ENCODE measurements at places on chromosomes 12 and 14. TPM values are rescaled to one million over a fixed set of nuclear protein-coding genes. Genes with fewer than 3 reads are reported as not detected.

The KCNK10 gene
- total RNA-seq: not detected

The IFNG gene
- total RNA-seq: not detected

The AQP2 gene
- not detected for total RNA-seq

The C12orf57 gene
- total RNA-seq: 210 TPM

Measured in smooth muscle cell of the umbilical artery (primary cell).